Stimulated activated CD8-positive, alpha-beta memory T cell treated with anti-CD3 and anti-CD28 coated beads, Interleukin-7, amount 100 ng/mL, for 24 hours (primary cell): ENCODE measurements at places on chromosomes 5 and 9.

GRCh38 chr9:1200847-1201251 lies 150.7 kb downstream of the DMRT2 start:
- DNase-seq = no peak

DNA sequence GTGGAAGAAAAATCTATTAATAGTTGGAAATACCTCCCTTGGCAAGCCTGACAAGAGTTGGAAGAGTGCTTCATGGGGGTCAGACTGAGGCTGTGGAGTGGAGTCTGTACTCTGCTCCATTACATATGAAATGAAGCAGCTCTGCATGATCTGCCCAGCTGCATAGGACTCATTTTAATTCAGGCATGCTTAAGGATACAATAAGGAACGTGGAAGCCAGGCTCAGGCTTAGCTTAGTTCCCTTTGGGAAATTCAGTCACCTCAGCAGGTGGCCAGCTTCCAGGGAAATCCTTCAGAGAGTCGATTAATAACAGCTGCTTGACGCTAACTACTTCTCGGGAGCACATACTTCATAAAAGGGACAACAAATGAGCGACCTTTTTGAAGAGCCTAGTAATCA lies 1672.9 kb upstream of the WWC1 start:
- no peak for DNase-seq

- no peak for DNase-seq
These were observed 139.4 kb upstream of the OSMR start for GRCh38 chr5:38706376-38706775.

GRCh38 chr5:97629276-97629675 lies 446.2 kb upstream of the RIOK2 start:
- DNase-seq = no peak

DNA sequence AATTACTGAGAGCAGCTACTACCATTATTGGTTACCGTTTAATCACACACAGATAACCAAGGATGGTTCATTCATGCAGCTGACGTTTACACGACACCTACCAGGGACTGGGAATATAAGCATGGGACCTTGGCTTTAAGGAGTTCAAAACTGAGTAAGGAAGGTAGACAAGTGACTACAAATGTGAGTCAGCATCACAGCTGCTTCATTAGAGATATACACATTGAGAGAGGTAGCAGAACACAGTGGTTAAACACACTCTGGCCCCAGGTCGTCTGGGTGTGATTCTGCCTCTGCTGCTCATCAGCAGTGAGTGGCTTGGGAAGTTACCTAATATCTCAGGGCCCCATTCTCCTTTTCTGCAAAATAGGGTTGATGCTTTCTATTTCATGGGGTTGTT lies 268.6 kb downstream of the NR3C1 start:
- no peak for DNase-seq
